ENCODE measurements at places on chromosomes 6 and 20. TPM values are rescaled to one million over a fixed set of nuclear protein-coding genes. Genes with fewer than 3 reads are reported as not detected.

DNA sequence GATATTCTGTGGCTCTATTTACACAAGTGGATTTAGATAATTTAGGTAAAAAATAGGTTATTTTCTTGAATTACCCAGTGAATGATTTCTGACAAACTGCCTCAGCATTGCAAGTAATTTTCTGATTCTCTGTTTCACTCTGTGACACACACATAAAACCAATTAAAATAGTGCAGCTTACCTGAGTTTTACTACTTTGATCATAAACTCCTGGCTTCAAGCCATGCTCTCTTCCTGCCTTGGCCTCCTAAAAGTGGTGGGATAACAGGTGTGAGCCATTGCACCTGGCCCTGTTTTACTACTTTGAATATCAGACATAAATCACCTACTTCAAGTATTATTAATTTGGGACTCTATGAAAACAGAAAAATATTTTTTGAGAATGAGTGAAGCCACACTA is 462.9 kb downstream of the ADGRB3 start:
- H3K4me1 ChIP-seq, result no peaks in the 10 kb centered on the region
- no peak for DNase-seq
- no peaks in the 10 kb centered on the region for H3K27me3 ChIP-seq
- no peaks in the 10 kb centered on the region for H3K36me3 ChIP-seq
- no peak overlapping the region for H3K27ac ChIP-seq

DNA sequence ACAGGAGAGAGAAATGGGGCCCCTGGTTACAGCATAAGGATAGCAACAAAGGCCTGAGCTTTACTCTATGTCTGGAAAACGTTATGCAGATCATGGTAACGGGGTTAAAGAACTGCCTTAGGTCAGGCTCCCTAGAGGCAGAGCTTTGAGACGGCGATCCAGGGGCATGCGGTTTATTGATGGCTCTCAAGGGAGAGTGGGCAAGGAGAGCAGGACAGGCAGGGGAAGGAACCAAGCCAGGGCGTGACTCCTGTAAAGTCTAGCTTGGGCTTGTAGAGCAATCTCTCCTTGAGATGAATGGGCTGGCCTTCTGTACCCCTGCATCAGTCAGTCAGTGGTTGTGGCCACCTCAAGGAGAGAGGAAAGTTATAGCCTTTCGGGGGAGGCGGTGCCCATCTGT is 12.5 kb upstream of the FERMT1 start:
- H3K36me3 ChIP-seq, result no peaks in the 10 kb centered on the region
- H3K4me1 ChIP-seq, result peaks cover 2% of the 10 kb centered on the region
- H3K27me3 ChIP-seq, result no peaks in the 10 kb centered on the region
- DNase-seq, result no peak

- H3K4me1 ChIP-seq, result no peaks in the 10 kb centered on the region
- DNase-seq, result no peak
- no peaks in the 10 kb centered on the region for H3K36me3 ChIP-seq
- no peak overlapping the region for H3K27ac ChIP-seq
- H3K27me3 ChIP-seq, result peaks cover 2% of the 10 kb centered on the region
Measured at GRCh38 chr6:122681705-122682104, 71.5 kb downstream of the PKIB start.

Gene VSTM2L
- total RNA-seq, result 15.9 TPM

Gene C6orf132
- total RNA-seq, result 0.25 TPM

GRCh38 chr6:35248965-35249364 is 10.6 kb upstream of the ZNF76 start:
- no peaks in the 10 kb centered on the region for H3K27me3 ChIP-seq
- H3K4me3 ChIP-seq, result no peak overlapping the region
- H3K27ac ChIP-seq, result no peak overlapping the region
- H3K4me1 ChIP-seq, result peaks cover 8% of the 10 kb centered on the region
